ENCODE measurements at places on chromosomes 7 and 10. TPM values are rescaled to one million over a fixed set of nuclear protein-coding genes. Genes with fewer than 3 reads are reported as not detected.

Gene TACC2
- 81.0 TPM for total RNA-seq

Gene EPO
- total RNA-seq: not detected

Gene C7orf33
- total RNA-seq: not detected

Gene NXPH1
- not detected for total RNA-seq

Gene FAM25G
- total RNA-seq: not detected

Gene NAT16
- total RNA-seq: not detected

Gene PDZD7
- 1.6 TPM for total RNA-seq

Gene SFXN3
- total RNA-seq: 51.6 TPM

DNA sequence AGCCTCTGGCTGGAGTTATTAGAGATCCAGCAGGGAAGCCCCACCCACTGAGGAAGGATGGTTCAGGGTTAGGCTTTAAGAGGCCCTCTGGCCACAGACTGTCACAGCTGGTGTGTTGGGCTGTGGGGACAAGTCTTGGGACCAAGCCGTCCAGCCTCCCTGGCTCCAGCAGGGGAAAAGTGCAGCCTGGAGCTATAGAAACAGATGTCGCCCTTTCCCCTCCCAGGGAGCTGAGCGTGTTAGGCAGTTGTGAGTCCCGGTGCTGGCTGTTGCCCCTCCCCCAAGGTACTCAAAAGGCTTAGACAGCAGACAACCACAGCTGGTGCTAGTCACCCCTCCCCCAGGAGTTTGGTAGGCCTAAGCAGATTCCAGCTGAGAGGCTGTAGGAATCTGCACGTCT, 143.4 kb downstream of the TMEM168 start:
- DNase-seq: no peak

- DNase-seq: no peak
Measured at GRCh38 chr10:103925591-103925990, 7.6 kb upstream of the STN1 start.

GRCh38 chr7:48139459-48139858, 31.8 kb upstream of the ABCA13 start:
- DNase-seq: no peak

DNA sequence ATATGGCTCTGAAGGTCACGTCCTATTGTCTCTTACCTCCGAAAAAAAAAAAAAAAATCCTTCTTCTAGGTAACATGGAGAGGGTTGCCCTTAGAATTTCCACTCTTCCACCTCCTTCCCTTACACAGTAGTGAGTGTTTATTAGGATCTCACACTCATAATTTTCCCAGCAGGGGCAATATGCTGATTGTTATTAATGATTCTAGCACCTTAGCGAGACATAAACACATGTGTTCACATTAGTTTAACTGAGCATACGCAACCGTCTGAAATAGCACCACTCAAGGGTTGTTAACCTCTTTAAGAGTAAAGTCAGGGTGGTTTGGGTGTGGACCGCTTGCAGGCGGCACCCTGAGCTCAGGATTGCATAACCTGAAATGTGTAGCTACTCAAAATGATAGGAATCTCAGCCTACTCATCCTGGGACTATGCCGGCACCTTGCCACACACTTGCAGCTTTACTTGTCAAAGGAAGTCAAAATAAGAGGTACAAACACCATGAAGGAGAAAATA, 52.2 kb downstream of the CPEB3 start:
- no peak for DNase-seq

GRCh38 chr10:125165584-125166573, 5.5 kb upstream of the CTBP2 start:
- DNase-seq: no peak

- DNase-seq: no peak
Measured at GRCh38 chr7:127950233-127950935, 80.9 kb downstream of the LRRC4 start.

DNA sequence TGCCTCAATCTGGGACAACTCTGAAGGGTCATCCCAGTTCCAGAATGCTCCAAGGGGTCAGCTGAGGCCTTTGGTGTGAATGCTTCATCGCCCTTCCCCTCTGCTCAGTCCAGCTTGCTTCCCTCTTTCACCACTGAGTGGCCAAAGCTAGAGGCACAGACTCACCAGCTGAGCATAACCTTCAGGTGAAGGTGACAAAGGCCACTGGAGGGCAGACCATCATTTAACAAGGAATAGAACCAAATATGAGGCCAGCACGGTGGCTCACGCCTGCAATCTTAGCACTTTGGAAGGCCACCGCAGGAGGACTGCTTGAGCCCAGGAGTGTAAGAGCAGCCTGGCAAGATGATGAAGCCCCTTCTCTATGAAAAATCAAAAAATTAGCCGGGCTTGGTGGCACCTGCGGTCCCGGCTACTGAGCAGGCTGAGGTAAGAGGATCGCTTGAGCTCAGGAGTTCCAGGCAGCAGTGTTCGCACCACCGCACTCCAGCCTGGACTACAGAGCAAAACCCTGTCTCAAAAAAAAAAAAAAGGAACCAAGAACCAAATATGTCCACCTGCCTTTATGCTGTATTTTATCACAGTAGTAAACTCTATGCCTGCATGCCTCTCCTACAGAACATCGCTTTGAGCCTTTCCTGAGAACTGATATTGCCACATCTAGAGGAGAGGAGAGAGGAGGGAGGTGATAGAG, 13.4 kb downstream of the PRKAG2 start:
- DNase-seq: peak; percentile 8

GRCh38 chr10:86200867-86201266, 165.7 kb downstream of the GRID1 start:
- DNase-seq: no peak

DNA sequence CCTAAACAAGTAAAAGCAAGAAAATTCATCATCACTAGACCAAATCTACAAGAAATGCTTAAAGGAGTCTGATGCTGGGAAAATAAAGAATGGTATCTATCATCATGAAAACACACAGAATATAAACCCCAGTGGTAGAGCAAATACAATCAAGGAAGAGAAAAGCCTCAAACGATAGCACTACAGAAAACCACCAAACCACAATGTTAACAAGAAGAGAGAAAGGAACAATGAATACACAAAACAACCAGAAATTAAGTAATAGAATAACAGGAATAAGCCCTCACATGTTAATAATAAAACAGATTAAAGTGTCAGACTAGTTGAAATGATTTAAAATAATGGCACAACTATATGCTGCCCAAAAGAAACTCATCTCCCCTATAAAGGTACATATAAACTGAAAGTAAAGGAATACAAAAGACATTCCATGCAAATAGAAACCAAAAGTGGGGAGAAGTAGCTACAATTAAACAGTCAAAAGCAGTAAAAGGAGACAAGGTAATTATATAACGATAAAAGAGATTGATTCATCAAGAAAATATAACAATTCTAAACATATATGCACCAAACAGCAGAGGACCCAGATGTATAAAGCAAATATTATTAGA, 77.3 kb downstream of the JMJD1C start:
- DNase-seq: no peak

GRCh38 chr10:73774637-73775036, 7.2 kb upstream of the CHCHD1 start:
- no peak for DNase-seq

GRCh38 chr7:148161776-148162175, 428.8 kb upstream of the C7orf33 start:
- DNase-seq: no peak

- DNase-seq: no peak
Measured at GRCh38 chr10:4678951-4679671, 146.9 kb upstream of the AKR1E2 start.

DNA sequence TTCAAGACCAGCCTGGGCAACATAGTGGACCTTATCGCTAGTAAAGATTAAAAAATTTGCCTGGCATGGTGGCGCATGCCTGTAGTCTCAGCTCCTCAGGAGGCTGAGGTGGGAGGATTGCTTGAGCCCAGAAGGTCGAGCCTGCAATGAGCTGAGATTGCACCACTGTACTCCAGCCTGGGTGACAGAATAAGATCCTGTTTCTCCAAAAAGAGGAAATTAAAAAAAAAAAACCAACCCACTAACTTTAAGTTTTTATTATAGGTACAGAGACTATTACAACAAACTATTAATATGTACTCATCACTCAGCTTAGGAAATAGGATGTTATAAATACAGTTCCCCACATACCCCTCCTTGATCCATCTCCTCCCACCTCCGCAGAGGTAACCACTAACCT, 30.2 kb downstream of the DHTKD1 start:
- no peak for DNase-seq

DNA sequence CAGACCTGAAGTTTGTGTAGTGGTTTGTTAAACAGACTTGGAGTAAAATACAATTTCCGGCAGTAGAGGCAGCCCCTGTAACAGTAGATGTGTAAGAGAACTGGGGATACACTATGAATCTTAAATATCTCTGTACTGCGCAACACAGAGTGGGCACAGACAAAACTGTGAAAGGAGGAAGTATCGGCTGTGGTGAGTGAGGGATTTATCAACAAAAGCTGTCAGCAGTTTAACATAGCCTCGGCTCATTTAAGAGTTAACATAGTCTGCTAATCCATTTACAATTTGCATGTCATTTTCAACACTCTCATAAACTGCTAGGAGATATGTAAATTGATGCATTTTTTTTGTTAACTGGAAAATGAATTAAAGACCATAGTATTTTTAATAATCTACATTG, 225.2 kb downstream of the ZWINT start:
- no peak for DNase-seq

DNA sequence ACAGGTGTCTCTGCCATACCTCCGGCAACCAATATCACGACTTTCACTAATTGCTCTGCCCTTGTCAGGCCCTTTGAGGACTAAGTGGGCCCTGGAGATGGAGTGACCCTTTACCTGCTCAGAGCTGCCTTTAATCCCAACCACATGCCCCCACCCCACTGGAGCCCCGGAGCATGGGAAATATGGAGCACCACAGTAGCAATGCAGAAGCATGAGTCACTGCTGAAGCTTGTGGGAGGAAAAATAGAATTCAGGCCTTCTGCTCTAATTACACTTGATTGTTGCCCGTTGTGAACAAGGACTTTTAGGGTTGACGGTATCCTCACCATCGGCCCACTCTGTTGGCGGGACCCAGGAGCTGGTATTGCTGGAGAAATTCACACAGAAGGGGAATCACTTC, 52.5 kb upstream of the FRMD4A start:
- DNase-seq: no peak

GRCh38 chr7:141593134-141593533, 41.9 kb downstream of the AGK start:
- no peak for DNase-seq

DNA sequence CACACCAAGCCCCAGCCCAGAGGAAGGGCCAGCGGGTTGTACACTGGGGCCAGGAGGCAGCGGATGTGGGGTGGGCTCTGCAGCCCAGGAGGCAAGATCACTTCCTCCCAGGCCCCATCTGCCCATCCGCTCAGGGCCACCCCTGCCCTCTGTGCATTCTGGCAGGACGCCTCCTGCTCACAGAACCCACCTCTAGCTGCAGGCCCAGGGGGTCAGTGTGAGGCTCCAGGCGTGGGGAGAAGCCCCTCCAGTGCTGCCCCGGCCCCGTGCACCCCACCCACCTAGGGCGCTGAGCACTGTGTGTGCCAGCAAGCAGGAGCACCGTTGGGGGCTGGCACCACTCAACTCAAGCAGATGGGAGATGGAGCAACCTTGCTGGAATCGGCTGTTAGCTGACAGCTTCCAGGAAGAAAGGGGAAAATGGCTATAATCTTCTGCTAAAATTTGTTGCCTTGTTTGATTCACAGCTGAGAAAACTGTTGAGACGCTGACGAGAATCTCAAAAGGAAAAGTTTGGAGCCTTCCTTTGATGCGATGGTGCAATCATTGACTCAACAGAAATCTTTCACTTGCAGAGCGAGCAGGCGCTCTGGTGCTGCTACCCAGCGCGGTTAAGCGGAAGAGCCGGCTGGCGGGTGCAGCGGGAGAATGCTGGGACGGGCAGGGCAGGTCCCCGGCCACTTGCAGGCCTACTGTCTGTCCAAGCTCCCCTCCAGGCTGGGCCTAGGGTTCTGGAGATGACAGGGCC, 276.1 kb downstream of the ELFN1 start:
- DNase-seq: no peak

DNA sequence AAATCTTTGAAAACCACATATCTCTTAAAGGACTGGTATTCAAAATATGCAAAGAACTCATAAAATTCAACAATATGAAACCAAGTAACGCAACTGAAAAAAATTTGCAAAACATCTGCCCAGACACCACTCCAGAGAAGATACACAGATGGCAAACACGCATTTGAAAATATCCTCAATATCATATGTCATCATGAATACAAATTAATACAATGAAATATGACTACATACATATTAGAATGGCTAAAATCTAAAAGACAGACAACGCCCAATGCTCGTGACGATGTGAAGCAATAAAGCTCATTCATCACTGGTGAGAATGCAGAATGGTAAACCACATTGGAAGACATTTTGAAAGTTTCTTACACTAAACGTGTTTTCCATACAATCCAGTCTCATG, 770.1 kb upstream of the CELF2 start:
- no peak for DNase-seq

DNA sequence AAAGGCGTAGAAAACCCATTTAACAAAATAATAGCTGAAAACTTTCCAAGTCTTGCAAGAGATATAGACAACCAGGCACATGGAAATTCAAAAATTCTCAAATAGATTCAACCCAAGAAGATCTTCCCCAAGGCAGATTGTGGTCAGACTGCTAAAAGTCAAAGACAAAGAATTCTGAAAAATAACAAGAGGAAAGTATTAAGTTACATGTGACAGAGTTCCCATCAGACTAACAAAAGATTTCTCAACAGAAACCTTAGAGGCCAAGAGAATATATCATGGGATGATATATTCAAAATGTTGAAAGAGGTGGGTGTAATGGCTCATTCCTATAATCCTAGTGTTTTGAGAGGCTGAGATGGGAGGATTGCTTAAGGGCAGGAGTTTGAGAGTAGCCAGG, 59.8 kb downstream of the TMEM178B start:
- no peak for DNase-seq

DNA sequence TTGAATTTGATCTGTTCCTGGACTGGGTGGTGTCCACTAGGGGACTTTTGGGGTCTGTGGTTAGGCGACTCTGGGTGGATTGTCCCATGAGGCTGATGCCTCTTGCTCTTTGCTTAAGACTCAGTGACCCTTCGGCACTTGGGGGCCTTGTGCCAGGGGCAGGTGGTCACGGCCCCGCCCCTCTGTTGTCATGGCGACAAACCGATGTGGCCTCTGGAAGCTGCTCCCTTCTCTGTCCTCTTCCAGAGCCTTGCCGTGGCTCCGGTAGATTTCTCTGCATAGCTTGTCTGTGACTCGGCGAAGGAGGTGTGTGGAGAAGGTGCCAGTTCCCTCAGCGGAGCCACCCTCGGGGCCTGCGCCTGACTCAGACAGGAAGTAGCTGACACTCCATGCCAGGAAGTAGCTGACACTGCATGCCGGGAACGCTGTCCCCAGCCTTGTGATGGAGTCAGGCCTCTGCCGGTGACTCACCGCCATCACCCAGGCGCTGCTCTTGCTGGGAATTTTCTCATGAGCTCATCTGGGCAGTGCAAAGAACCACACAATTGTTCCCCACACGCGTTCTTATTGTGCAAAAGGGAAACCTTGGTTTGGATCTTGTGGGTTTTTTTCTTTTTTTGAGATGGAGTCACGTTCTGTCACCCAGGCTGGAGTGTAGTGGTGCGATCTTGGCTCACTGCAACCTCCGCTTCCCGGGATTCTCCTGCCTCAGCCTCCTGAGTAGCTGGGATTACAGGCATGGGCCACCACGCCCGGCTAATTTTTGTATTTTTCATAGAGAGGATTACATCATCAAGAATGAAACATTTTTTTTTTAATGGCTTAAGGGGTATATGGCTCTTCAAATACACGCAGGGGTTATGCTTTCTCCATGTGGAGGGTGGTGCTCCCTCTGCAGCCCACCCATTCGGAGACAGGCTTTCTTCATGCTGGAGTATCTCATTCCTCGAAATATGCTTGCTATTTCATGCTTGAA, 72.6 kb downstream of the PFKFB3 start:
- DNase-seq: peak; percentile 98

GRCh38 chr7:101488826-101489572, 126.3 kb downstream of the COL26A1 start:
- peak; percentile 88 for DNase-seq
